IPS-NIHi11 (cell line): ENCODE measurements at places on chromosomes 1 and 21.
A peak's percentile ranks its signal among the peaks of the same experiment; 100 is the strongest.

DNA sequence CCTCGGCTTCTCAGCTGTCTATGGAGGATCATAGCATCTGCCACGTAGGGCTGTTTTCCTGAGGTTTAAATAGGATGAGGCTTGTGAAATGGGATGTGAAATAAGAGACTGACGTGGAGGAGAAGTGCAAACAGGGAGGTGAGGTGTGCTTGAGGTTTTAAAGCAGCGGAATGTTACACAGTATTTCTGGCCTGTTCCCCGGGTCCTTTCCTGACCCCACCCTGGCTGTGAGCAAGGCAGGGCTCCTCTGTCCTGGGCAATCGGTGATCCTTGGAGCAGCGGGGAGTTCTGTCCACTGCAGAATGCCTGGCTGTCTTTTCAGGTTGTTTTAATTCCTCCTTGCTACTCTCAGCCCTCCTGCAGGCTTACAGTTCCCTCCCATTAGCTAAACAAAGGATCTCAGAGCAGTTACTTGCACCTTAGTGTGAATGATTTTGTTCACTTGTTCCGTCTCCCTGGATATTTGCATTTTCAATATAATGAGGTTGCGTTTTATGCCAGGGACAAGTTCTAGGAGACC lies 38.6 kb downstream of the LHX4 start:
- DNase-seq = peak; percentile 44

GRCh38 chr1:208051651-208052050 lies 140.7 kb upstream of the CD34 start:
- DNase-seq = no peak

GRCh38 chr1:165129568-165130164 lies 226.8 kb downstream of the LMX1A start:
- DNase-seq = peak; percentile 79

GRCh38 chr1:9238550-9238949 lies 4.0 kb downstream of the H6PD start:
- no peak for DNase-seq

DNA sequence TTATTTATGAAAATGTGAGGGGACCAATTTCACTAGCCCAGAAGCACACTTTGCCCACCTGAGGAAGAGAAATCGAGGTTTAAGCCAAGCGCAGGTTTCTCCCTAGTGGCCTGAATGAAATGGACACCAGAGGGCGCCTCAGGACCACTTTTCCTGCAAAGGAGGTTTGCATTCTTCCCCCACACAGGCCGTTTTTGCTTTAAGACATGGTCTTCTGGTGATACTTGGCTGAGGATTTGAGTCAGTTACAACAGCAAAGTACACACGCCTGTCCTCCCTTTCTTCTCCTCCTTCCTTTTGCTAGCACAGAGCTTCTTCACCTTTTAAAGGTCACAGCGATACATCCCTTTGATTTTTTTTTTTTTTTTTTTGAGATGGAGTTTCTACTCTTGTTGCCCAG lies 5.4 kb downstream of the PLA2G2E start:
- peak; percentile 92 for DNase-seq

- DNase-seq = no peak
Observed at GRCh38 chr1:202658251-202658759, 51.9 kb downstream of the SYT2 start.

DNA sequence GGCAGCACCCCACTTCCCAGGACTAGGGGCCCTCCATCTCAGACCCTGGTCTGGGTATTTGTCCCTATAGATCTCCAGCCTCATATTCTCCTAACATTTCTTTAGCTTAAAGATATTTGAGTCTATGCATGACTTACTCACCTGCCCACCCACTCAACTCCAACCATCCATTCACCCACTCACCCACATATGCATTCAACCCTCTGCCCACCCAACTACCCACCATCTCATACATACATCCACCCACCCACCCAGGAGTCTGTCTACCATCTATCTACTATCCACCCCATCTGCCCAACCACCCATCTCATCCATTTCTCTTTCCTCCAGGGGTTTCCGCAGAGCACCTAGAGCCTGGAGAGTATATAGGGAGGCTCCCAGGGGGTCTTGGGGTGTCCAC lies 42.7 kb downstream of the FAAH start:
- DNase-seq = no peak

DNA sequence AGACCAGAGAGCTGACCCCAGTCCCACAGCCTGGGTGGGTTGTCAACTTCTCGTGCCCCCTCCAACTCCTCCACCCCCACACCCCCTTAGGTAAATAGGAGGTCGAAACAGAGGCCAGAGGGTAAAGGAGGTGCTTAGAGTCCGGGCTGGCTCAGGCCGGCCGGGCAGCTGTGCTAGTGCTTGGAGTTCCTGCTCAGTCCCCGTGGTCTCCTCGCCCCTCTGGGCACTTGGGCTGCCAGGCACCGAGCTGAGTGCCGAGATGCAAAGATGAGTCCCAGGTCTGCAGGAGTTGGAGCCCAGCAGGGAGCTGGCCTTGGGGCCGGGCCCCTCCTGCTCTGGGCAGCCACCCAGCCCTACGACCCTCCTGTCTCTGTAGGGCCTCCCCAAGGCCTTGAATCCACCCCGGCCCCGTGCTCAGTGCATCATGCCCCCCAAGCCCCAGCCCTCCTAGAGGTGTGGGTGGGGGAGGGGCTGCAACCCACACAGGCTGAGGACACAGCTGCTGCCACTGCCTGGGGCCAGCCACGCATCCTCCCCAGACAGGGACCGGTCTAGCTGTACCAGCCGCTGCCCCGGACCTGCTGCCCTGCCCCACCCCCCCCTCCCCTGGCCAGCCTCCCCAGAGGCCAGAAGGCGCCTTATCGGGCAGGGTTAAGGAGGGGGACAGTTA lies 1.9 kb downstream of the SMIM1 start:
- DNase-seq = no peak

DNA sequence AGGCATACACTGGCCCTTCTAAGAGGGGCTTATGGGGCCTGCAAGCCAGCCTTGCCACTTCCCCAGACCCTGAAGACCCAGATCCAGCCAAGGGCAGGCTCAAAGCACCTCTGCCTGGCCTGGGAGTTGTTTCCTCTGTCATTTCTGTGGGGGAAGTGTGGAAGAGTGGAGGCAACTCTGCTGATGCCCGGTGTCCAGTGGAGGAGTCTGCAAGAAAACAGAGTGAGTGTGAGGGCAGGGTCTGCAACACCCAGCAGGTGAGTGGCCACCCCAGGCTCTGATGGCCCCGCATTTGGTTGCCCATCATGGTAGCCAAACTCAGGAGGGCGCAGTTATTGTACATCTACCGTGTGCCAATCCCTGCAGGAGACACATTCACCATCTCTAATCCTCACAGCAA lies 8.4 kb downstream of the CLEC20A start:
- DNase-seq = no peak

- DNase-seq = peak; percentile 53
Observed at GRCh38 chr1:155003766-155004351, 1.3 kb downstream of the ZBTB7B start.

- DNase-seq = no peak
Observed at GRCh38 chr21:35658242-35658641, 402.1 kb downstream of the SETD4 start.

DNA sequence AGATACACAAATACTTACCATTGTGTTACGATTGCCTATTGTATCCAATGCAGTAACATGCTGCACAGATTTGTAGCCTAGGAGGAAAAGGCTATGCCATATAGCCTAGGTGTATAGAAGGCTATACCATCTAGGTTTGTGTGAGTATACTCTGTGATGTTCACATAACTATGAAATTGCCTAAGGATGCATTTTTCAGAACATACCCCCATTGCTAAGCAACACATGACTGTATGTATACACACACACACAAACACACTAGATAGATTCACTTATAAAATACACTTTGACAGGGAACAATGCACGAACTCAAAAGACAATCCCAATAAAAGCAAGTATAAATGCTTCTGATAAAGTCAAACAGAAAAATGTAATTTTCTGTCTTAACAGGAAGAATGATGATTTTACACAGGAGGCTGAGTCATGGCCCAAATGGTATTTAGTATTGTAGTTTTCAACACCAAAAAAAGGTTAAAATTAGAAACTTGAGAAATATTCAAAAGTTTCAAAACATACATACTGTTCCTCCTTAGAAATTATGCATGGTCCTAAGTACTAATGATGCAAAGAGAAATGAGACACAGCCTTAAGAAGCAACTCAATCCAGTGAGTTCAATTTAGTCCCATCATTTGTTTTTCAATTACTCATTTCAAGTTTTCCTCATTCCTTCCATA lies 12.2 kb downstream of the FH start:
- no peak for DNase-seq

GRCh38 chr1:215022741-215023141 lies 59.8 kb upstream of the KCNK2 start:
- no peak for DNase-seq

DNA sequence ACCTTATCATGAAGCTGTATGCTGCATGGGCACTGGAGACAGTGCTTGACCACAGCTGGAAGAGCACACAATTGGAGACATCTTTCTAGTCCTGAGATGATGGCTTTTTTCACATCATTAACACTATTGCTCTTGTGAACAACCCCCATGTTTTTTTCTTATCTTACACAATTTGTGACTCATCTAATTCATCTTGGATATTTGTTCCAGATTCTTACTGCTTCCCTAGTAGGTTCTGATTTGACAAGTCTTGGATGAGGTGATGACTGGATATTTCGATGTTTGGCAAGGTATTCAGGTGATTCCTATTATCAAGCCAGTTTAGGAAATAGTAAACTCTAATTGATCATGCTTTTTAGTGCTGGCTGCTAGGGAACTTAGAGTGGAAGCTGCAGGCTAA lies 23.7 kb downstream of the HLX start:
- DNase-seq = no peak

GRCh38 chr1:174818014-174818616 lies 181.6 kb upstream of the CACYBP start:
- DNase-seq = no peak

- no peak for DNase-seq
Observed at GRCh38 chr1:230242326-230242725, 175.3 kb downstream of the GALNT2 start.

DNA sequence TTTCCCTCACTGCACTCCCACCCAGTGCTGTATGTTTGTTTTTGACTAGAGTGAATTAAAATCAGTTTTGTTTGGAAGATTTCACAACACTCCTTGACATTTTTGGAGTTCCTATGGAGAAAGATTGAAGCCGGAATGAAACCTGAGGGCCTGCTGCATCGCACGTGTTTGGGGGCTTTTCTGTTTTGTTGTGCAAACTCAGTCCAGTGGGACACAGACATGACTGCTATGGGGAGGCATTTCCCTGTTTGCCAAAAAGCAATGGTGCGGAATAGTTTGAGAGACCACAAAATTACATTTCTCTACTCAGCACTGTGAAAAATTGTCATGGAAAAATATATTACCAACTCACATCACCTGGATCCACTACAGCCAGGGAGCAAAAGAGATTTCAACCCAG lies 43.8 kb upstream of the KCNE2 start:
- no peak for DNase-seq

- DNase-seq = no peak
Observed at GRCh38 chr1:94648225-94649007, 106.9 kb upstream of the F3 start.

DNA sequence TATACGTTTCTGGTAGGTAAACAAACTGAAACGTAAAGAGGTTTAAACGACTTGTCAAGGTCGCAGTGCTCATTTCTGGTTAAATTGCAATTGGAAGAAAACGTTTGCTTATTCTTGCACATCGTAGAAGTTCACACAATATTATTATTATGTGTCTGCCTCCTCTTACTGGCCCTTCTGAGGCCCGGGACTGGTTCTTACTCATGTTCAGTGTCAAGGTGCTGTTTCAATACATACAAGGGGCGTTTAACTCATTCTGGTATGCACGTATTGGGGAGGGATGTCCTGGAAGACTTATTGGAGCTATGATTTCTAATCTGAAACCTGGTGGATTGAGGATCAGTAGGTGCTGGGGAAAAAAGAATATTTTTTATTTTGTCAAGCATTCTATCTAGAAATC lies 932 bp downstream of the RPF1 start:
- no peak for DNase-seq

- no peak for DNase-seq
Observed at GRCh38 chr1:41859686-41860085, 59.0 kb downstream of the HIVEP3 start.

DNA sequence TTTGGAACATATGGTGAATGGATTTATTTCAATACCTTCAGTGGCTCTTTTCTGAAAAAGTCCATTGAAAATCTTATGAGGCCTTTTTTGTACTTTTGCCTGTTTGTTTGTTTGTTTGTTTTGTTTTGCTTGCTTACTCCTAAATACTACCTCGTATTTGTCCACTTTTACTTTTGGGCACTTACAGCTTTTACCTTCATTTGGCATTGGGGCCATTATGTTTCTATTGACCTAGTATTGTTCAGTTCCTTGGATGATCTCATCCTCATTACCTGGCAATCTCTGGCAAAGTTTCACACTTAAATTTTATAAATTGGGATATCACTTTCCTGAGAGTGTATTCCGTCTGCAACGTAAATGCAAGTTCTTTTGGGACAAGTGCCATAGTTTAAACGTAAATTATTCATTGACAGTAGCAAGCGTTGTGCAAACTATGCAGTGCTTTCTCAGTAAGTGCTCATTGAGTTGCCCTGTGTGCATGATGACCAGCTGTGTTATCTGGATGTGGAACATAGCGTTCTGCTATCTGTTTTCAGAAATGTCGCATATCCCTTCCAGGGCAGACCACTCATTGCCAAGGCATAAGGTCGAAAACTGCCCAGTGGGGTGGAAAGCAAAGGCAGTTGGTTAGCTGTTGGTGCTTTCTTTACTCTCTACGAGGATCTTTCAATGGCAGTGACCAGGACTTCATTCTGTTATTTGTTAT lies 51.1 kb downstream of the LRRC8D start:
- no peak for DNase-seq

DNA sequence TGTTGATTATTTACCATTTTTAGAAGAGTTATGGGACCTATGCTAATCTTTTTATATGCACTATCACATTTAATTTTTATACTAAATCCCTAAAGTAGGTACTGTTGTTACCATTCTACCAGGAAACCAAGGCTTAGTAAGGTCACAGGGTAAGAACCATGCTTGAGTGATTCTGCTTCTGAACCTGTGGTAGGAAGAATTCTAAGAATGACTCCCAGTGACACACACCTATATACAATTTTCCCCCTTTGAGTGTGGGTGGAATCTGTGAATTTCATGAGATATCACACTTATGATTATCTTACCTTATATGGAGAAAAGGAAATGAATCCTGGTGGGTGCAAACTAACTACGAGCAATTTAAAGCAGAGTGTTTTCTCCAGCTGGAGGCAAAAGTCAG lies 391.0 kb downstream of the USH2A start:
- no peak for DNase-seq

DNA sequence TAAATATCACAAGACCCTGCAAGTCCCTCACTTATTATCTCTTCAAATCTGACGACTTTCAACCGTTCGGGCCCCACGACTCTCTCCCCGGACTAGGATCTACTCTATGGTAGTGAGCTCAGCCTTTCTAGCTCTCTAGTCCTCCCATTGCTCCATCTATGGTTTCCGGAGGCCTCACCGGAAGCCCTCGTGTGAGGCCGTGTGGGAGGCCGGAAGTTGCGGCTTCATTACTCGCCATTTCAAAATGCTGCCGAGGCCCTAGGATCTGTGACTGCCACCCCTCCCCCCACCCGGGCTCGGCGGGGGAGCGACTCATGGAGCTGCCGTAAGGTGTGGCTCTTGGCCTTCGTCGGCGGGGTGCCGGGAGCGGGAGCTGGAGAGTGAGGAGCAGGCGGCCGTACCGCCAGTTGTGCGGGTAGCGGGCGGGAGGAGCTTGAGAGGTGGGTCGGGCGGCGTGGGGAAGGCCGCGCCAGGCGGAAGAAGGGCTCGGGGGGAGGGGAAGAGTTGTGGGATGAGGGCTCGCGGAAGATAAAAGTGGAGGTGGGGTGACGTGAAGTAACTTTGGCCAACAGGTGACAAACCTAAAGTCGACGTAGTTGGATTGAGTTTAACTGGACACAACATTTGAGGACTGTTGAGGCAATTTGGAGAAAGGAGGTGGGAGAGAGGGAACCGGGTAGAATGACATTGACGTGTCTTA lies at the start of gene MDM4:
TSS of gene MDM4 (plus strand) at position 227 of the 700 bp plus-strand sequence. CDS start 9,113 bp downstream, outside the sequence.
- DNase-seq = peak; percentile 94
